ENCODE measurements at places on chromosomes 2 and 18.

- DNase-seq, result no peak
Observed at GRCh38 chr2:181642086-181642485, 14.8 kb downstream of the CERKL start.

DNA sequence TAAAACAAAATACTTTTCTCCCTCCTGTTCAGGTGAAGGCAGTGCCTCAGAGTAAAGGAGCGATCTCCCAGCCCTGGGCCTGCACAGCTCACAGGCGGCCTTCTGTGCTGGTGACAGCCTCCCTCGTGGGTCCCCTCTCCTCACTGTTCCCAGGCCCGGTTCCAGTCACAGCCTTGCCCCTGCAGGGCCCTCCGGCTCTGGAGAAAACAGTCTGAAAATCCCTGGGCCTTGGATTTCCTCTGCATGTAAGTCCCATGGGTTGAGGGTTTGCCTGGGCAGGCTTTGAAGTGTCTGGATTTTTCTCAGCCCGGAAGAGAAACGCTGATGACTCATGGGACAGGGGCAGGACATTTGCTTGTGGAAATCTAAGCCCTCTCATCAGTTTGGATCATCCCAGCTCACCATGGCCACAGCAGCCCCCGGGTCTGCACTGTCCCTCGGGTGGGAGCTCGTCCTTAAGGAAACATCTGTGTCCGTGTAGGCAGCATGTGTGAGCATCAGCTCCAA, 186.1 kb upstream of the RAB12 start:
- DNase-seq, result no peak

DNA sequence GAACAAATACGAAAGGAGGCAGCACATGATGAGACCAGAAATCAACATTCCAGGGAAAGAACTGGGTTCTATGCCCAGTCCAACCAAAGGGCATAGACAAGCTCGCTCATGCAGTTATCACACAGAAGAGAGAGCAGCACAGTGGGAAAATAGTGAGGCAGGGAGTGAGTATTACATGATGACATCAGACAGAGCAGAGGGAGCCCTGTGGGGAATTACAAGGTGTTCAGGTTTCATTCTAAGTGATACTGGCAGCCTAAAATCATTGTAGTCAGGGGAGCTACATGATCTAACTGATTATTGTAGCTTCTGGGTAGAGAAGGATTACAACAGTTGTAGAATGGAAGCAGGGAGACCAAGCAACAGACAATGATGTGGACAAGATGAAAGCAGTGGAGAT, 658.5 kb downstream of the ARHGAP15 start:
- DNase-seq, result no peak

- DNase-seq, result no peak
Observed at GRCh38 chr18:55031979-55032378, 72.7 kb upstream of the CCDC68 start.

GRCh38 chr2:14231391-14231898, 401.1 kb upstream of the LRATD1 start:
- DNase-seq, result no peak

DNA sequence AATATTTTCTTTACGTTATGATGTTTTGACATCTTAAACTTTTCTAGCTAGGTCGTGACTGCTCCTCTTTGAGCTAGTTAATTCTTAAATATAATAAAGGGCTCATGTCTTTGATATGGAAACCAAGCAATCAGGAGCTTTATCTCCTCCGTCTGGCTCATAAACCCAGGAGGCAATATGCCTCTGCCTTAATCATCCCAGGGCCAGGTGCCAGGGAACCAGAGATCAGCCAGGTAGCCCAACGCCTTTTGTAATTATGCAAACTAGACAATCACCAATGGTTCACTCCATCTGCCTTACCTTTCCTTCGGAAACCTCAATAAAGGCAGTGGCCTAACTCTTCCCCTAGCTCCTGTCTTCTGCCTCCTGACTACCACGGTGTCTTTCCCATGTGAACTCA, 213.7 kb downstream of the KCNJ3 start:
- no peak for DNase-seq

DNA sequence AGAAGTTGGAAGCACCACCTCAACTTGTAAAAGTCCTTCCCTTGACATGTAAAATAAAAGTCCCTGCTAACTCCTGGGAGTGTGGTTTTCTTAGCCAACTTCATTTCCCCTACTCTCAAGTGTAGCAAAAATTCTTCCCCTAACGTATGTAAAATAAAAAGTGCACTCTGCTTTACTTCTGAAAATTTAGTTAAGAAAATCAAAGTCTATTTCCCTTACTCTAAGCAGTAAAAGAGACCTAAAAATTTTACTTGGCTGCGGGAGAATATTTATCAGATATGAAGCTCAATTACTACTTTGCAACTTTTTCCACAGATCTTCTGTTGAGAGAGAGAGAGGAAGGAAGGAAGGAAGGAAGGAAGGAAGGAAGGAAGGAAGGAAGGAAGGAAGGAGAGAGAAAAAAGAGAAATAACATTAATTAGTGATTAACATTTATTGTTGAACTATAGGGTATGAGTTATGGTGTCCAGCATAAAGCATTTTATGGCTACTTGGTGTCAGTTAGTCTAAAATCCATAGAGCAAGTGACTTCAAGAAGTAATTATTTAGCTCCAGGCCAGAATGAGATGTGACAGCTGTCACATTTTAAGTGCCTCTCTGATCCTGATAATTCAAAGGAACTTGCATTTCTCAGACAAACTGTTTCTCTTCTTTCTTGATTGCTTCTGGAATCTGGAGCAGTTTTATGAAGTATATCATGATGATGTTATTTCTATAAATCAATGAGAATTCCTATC, 210.3 kb downstream of the TMX3 start:
- DNase-seq, result no peak
